Hepatocyte (in vitro differentiated cells): ENCODE measurements at places on chromosomes 4 and X. TPM values are rescaled to one million over a fixed set of nuclear protein-coding genes. Genes with fewer than 3 reads are reported as not detected.

The IRAK1 gene
- total RNA-seq: 44.1 TPM in 2 replicates

DNA sequence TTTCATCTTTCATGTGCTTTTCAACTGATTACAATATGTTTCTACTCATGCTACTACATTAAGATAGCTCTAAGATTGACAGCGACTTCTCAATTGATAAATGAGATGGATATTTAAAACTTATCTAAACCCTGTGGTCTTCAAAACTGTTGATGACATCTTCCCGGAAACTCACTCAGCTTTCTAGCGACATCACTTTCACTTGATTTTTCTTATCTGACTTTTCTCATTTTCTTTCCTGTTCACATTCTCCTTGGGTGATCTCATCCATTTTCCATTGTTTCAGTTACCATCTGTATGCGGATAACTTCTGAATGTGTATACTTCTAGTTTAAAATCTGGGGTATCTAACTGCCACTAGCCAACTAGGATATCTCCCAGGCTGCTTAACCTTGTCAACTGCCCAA lies 3.1 kb downstream of the POLR2B start:
- H3K4me3 ChIP-seq: no peak overlapping the region
- H3K4me1 ChIP-seq: peaks cover 10% of the 10 kb centered on the region
- H3K27ac ChIP-seq: no peak overlapping the region
- DNase-seq: no peak

DNA sequence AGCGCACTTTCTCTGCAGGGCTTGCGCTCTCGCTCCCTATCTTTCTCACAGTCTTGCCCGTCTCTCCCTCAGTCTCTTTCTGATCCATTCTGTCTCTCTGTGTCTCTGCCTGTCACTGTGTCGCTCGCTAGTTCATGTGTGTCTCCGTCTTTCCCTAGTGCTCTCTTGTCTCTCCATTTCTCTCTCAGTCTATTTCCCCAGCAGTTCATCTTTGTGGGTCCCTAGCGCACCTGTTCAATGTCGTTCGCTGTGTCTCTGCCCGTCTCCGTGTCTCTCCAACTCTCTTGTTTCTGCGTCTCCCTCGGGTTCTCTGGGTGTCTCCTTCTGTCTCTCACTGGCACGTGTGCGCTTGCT lies 1.5 kb downstream of the GPR101 start:
- no peak overlapping the region for H3K27ac ChIP-seq
- no peak for DNase-seq
- no peaks in the 10 kb centered on the region for H3K4me1 ChIP-seq
- peaks cover 73% of the 10 kb centered on the region for H3K27me3 ChIP-seq
- H3K36me3 ChIP-seq: no peaks in the 10 kb centered on the region

The FGA gene
- 1,189 and 1,239 TPM in 2 replicates for total RNA-seq

The VCX3B gene
- total RNA-seq: not detected in 2 replicates

The SCD5 gene
- 14.7 and 19.2 TPM in 2 replicates for total RNA-seq
